ENCODE measurements at places on chromosomes 2 and 18.
A peak's percentile ranks its signal among the peaks of the same experiment; 100 is the strongest.

- DNase-seq: no peak
Measured at GRCh38 chr2:196333397-196333796, 162.0 kb upstream of the STK17B start.

- no peak for DNase-seq
Measured at GRCh38 chr2:75607988-75608683, 38.4 kb upstream of the MRPL19 start.

- no peak for DNase-seq
Measured at GRCh38 chr2:241941691-241942301, 72.3 kb downstream of the RTP5 start.

GRCh38 chr2:54858021-54858681 is 134.7 kb downstream of the EML6 start:
- no peak for DNase-seq

GRCh38 chr2:54639609-54640008 is 83.9 kb upstream of the EML6 start:
- DNase-seq: no peak

DNA sequence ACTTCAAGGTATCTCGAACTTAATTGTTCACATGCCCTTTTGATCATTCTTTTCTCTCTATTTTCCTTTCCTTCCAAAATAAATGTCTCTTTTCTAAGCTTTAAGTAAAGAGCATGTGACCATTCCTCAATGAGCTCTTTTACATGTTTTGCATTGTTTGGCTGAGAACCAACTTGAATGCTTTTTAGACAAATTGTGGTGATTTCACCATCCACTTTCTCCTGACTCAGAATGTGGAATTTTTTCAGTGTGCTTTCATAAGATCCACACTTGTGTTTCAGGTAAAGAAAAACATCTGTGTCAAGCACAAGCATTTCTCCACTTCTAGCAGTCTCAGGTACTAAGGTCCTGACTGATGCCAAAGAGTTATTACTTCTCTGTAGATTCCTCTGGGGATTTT is 10.7 kb downstream of the RBM43 start:
- DNase-seq: no peak

- no peak for DNase-seq
Measured at GRCh38 chr2:170141865-170142264, 36.1 kb upstream of the MYO3B start.

GRCh38 chr2:57546478-57546877 is 500.1 kb upstream of the VRK2 start:
- no peak for DNase-seq

GRCh38 chr18:52569492-52569891 is 229.5 kb downstream of the DCC start:
- DNase-seq: no peak

GRCh38 chr2:217585362-217585761 is 417.4 kb downstream of the TNS1 start:
- no peak for DNase-seq

DNA sequence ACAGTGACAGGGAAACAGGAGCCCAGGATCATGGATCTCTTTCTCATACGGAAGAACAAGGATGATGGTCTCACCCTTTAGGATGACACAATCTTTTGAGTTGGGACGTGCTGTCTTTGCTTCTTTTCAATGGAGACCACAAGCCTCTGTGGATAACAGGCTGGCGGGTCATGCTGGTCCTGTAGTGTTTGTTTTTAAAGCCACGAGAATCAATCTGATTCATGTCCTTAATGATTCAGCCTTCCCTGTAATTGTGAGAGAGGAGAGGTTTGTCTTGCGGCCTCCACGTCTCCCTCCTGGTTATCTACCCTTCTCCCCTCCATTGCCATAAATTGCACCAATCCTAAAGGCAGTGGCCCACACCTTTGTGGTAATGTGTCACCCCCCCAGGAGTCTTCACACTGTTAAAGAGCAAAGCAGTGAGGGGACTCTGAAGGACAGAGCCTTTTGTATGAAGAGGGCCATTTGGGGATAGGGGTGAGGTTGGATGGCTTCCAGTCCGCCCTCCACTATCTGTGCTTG is 87.7 kb upstream of the TGFA start:
- no peak for DNase-seq

DNA sequence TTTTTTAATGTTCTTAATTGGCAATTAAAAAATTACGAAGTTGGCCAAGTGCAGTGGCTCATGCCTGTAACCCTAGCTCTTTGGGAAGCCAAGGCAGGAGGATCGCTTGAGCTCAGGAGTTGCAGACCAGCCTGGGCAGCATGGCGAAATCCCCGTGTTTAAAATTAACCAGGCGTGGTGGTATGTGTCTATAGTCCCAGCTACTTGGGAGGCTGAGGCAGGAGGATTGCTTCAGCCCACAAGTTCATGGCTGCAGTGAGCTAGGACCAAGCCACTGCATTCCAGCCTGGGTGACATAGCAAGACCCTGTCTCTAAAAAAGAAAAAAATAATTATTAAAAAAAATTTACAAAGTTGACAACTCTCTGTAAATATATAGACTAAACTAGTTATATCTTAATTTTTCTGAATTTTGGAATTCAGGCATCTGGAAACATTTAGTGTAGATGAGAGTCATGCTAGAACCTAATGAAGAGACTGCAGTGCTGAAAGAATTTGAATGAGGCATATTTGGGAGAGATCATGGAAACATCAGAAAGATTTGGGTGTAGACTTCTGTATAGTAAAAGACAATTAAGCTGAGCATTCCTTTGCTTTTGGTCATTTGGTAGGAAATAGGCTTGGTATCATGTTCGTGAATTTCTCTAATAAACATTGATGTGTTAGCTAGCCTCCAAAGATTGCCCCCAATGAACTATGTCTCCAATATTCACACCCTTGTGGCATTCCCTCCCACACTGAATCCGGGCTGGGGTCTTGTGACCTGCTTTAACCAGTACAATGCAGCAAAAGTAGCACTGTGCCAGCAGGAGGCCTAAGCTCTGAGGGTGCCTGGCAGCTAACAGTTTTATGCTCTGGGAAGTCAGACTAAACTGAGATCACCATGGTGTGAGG is 4.2 kb upstream of the ROCK1 start:
- no peak for DNase-seq

- no peak for DNase-seq
Measured at GRCh38 chr18:57433482-57433881, 1.7 kb upstream of the ONECUT2 start.

DNA sequence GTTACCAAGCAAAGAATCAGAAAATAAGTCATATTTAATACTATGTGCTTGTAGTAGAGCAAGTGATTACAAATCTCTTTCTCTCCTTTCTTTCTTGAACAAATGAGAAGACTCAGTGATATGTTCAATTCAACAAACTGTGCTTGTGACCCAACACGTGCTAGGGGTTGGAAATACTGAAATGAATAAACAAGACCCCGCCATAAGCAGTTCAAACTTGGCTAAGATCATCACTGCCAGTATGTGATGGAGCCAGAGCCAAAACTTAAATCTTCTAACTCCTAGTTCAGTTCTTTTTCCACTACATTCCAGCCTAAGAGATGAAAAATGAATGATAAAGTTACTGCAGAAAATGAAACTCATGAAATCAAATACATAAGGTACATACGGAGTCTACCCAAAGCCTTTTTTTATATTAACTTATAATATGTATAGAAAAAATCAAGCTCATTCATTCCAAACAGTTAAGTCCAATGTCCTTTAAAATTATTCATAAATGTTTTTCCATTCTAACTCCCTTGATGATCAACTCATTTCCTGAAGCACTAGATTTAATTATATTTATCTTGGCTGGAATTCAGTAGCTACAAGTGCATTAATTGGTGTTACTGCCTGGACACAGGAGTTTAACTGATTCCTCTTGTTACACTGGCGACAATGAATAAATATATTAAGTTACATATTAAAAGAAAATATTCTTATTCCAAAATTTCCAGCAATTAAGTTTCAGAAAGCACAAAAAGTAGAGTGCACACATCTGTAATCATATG is 36.0 kb downstream of the GALNT3 start:
- no peak for DNase-seq

- no peak for DNase-seq
Measured at GRCh38 chr2:160701822-160702221, 208.2 kb upstream of the RBMS1 start.

DNA sequence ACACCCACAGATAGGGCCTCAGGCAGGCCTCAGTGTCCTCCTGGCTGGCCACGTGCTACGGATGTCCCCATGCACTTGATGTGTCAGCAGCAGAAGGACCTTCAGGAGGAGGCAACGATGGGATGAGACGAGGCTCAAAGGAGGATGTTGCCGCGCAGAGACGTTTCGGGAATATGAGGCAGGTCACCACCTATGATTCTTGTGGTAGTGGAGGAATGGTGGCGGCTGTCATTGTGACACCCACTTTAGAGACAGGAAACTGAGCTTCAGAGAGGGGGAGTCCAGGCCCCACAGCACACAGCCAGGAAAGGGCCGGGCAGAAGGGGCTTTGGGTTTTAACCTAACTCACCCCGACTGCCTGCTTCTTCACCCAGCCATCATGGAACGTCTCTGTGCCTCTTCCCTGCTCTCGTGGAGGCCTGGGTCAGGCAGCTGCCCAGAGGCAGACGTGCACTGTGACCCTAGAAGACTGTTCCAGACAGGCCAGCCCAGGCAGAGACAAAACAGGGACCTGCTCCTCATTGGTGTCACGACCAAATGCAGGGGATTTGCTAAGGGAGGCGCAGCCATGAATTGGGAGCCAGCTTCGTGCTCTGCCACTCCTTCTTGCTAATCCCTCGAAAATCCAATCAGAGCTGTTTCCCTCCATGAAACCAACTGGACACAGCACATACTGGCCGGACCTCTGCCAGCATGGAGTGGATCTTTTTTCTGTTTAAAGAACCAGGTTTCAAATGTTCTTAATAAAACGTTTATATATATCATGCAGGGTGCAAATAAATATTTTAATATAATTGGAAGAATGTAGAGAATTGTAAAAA is 169.2 kb downstream of the ASB1 start:
- DNase-seq: no peak

GRCh38 chr2:119180892-119181291 is 22.3 kb upstream of the C1QL2 start:
- DNase-seq: no peak

DNA sequence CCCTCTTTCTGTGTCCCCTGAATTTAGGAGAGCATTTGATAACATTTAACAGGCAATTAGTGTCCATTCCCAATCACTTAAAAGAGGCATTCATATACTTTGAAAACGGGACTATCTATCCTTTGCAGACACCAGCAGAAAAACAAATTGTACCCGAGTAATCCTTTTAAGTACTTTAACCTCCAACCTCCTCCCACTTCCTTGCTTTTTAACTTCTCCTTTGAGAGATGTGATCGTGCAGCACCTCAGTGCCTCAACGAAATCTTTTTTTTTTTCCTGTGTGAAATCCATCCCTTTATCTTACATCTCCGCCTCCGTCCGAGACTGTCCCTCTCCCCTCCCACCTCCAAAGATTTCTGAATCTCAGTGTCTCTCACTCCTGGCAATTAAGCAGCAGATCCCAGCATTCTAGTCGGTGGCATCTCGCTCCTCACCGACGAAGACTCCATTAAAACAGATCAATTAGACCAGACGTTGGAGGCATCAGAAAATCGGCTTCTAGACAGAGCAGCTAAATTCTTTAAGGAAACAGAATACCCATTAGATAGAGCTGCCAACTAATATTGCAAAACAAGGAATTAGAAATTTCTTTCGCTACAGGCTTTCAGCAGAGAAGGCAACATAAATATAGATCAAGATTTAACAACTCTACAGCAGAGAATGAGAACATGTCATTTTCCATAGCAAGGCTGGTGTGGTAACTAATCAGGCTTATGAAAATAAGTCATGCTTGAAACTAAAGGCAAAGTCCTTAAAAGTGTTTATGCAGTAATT is 1.9 kb upstream of the TMEFF2 start:
- DNase-seq: no peak

DNA sequence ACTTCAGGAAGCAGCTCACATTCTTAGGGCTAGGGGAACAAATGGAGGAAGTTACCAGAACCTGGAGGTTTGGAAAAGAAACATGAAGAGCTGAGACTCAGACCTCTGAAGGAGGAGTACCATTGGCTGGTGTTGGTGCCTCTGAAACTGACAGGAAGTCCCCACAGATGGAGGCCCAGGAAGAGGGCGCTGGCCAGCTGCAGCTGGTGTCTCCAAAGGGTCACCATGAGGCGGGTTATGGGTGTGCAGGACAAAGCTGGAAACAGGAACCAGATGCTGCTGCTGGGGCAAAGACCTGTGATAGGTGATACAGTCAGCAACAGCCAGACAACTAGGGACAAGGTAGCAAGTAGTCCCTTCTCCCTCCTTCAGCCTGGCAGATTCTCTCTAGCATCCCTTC is 136.5 kb upstream of the SERPINE2 start:
- no peak for DNase-seq

DNA sequence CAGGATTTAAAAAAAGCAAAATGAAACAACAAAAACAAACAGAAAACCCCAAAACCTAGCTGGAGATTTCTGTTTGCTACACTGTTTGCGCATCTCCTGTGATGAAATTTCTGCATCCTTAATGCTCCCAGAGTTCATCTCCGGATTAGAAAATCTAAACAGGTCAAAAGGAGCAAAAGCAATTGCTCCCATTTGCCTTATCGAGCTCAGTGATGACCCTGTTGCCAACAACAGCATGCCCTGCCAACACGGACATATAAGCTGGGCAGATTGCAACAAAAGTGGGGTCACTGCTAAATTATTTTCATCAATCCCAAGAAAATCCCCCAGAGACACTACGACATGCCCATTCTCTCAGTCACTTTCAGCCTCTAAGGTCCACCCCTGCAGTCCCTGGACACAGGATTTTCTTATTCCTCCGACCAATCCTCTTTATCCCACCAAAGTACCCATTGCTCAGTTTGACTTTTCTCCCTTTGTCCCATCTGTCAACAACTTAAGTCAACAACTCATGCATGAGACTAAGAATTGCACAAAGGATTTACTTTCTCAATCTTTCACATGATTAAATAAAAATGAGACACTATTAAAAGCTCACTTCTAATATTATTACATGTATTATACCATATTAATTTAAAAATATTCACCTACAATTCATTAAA is 67.8 kb downstream of the ABCG8 start:
- no peak for DNase-seq

GRCh38 chr2:38375696-38376345 is 1.3 kb downstream of the ATL2 start:
- DNase-seq: no peak

GRCh38 chr2:116924509-116924908 is 890.0 kb upstream of the DDX18 start:
- no peak for DNase-seq

DNA sequence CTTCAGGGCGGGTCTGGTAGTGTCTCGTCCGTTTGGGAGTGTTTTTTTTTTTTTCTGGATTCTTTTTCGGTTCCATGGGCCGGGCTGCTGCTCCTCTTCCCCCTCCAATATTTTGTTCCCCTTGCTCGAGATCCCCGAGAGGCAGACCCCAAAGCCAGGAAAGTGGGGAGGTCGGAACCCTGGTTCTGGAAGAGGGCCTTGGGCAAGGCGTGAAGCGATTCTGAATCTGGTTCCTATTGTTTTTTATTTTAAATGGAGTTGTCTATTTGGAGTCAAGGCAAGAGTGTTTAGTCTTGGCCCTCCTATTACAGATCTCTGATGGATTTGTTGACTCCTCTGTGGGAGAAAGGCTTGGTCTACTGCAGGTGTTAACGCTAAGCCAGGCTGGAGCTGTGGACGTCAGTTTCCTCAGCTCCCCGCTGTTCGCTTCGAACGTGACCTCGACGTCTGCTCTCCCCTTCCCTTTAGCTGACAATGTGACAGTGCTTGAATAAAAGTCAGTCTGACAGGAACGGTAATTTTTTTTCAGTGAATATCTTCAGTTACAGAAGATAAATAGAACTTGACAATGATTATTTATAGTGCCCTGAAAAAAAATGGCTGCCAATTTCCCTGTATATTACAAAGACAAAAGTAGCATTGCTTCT is 683 bp upstream of the DNAJC27 start:
- peak; percentile 60 for DNase-seq

GRCh38 chr2:9782197-9782719 is 61.0 kb upstream of the TAF1B start:
- DNase-seq: peak; percentile 90

GRCh38 chr2:96927405-96928171 is 57.7 kb upstream of the SEMA4C start:
- no peak for DNase-seq
